ENCODE measurements at places on chromosomes 12 and 14.

GRCh38 chr12:70045514-70045913 lies 197.7 kb upstream of the CNOT2 start:
- no peak for DNase-seq

DNA sequence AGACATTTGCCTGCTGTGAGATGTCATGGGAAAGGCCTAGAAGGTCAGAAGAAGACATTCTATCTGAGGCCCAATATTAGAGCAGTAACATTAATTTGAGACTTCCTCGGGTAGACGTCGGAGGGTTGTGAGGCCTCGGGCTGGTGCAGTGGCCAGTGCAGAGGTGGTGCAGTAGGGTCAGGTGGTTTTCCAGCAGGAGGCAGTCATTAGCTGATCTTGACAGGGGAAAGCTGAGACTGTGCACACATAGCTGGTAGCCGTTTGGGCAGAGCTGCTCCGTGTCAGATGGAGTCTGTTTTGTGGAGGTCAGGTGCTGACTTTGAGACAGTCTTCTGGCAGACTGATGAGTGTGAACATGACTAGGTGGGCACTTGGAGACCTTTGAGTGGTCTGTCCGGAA lies 65.7 kb upstream of the ASPG start:
- DNase-seq, result no peak

DNA sequence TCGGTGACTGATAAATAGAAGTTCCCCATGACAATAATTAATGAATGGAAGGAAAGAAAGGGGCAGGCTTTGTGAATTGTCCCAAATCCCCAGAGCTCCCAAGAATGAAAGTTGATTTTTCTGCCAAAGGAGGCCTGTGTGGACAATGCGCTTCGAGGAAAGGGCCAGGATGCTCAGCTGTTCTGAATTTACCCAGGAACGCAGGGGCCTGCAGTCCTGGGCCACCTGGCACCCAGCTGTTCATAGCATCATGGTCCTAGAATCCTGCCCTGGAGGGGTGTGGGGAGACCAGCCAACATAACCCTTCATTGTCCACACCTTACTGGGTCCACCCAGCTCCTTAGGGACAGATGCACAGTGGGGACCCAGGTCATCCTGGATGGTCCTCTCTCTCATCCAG lies 587.5 kb downstream of the BCL11B start:
- no peak for DNase-seq

DNA sequence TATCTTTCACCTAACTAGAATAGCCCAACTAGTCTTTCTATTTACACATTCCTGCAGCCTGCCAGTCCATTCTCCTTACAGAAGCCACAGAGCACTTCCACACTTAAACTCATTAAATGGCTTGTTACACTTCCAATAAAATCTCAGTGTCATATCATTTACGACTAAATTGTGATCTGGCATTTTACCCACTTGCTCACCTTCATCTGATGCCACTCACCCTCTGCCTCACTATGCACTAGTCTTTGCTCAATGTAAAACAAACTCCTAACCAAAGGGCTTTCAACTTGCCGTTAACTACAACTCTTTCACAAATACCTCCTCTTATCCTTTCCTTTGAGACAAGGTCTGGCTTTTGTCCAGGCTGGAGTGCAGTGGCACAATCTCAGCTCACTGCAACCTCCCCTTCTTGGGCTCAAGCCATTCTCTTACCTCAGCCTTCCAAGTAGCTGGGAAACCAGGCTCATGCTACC lies 24.1 kb downstream of the YAF2 start:
- DNase-seq, result no peak

- no peak for DNase-seq
Observed at GRCh38 chr12:5317556-5317955, 114.4 kb upstream of the NTF3 start.

- DNase-seq, result no peak
Observed at GRCh38 chr12:88428350-88428749, 151.9 kb downstream of the KITLG start.

DNA sequence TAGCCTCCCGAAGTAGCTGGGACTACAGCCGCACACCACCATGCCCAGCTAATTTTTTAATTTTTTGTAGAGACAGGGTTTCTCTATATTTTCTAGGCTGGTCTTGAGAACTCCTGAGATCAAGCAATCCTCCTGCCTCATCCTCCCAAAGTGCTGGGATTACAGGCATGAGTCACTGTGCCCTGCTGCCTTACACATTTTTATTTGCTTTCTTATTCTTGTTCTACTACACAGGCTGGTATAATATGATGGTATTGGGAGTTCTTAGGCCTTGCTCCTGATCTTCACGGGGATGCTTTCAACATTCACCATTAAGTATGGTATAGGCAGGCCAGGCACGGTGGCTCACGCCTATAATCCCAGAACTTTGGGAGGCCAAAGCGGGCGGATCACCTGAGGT lies 21.2 kb downstream of the DGLUCY start:
- DNase-seq, result no peak

DNA sequence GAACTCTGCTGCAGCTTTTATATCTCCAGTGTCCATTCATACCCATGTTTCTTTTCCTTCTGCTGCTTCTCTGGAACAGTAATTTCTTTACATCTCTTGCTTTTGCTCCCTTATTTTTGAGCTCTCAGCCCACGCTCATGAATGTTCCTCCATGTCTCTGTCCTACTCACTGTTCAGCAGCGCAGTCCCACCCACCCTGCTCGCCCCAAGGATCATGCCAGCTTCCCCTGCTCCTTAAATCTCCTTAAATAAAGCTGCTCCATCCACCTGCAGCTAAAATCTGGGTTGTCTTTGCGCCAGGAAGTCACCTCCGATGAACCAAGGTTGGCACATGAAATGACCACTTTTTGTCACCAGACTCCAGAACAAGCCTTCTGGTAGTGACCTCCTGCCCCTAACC lies 201.1 kb upstream of the RGS6 start:
- no peak for DNase-seq

- DNase-seq, result no peak
Observed at GRCh38 chr14:81009346-81009745, 53.9 kb downstream of the TSHR start.

DNA sequence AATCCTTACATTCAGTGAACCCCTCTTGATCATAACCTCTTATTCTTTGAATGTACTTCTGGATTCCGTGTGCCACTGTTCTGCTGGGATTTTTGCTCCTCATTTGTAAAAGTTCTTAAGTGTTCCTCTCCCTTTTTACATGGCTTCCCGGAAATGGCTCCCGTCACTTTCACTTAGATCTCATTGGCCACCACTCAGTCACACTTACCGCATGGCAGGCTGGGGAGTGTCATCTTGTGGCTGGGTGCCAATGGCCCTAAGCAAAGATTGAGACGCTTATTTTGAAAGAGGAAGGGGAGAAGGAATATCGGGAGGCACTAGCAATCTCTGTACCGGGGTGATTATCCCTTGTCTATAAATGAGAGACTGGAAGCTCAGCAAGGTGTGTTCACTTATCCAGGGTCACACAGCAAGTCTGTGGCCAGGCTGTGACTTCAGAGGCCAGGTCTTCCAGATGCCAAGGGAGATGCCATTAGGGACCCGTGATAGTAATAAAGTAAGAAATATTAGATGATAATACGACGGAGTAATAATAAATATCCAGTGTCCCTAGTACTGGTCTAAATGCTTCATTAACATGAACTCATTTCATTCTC lies 68.8 kb downstream of the RNFT2 start:
- no peak for DNase-seq

GRCh38 chr12:88726806-88727720 lies 146.8 kb upstream of the KITLG start:
- no peak for DNase-seq

GRCh38 chr12:96371138-96371789 lies 29.0 kb downstream of the CDK17 start:
- no peak for DNase-seq

- no peak for DNase-seq
Observed at GRCh38 chr14:55131370-55132137, 2.5 kb downstream of the LGALS3 start.

DNA sequence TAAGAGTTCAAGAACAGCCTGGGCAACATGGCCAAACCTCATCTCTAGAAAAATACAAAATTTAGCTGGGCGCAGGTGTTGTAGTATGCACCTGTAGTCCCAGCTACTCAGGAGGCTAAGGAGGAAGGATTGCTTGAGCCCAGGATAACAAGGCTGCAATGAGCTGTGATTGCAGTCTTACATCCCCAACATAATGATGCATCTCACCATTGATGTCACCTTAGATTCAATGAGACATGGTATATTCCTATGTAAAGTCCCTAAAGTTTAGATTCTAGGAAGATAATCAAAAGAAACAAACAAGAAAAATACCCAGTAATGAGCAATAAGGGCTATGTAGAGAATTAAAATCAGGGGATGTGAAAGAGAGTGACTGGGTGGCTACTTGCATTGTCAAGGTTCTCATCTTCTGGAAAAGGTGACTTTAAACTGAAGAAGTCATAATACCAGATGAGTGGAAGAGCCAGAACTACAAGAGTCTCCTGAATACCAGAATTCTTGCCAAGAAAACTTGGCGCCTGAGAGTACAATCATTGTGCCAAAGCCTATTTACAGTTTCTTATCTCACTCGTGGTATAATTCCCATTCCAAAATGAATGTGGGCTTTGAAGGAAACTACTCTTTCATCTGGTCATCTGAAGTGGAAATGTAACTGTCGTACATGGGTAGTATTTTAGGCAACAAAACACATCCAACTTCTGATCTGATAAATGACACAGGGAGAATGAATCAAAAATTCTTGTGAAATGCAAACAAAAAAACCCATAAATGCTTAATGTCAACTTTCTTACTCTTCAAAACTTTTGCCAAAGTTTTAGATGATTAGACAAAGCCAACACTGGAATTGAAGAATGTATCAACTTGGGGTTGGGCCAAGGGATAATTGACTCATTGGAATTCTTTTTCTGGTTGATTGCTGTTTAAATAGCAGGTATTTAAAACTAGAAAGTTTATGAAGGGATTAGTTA lies 81.1 kb upstream of the ST8SIA1 start:
- DNase-seq, result no peak

DNA sequence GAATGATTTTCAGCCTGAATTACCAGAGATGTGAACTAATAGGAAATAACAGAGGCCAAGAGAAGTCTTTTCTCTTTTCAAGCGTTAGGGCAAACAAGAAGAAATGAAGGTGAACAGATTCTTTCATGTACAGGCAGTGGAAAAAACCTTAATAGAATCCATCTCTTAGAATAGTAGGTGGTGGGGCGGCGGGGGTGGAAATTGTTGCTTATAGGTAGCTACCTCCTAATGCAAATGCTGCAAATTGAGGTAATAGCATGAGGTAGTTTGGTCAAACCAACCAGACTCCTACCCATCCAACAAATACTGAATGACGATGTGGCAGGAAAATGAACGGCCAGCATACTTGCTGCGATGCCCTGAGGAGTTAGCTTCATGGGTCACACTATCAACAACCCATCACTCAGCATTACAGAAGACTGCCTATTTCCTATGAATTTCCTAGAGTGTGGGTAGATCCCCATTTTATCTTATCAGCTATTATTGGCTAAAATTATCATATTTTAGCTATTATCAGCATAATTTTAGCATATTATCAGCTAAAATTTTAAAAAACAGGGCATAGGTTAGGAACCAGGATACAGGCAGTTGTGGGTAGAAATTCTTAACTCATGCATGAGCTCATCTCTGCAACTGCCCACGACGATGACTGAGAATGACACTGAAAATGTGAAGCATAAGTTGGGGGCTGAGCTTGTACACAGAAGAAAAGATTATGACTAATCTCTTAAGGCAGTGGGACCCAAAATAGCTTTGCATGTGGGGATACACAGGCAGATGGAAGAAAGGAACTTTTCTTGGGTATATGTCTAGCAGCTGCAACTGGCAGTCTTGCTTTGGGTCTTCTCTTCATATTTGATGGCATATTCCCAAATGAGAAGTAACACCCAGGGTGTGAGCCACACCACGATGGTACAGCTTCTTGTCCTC lies 68.7 kb downstream of the NIN start:
- no peak for DNase-seq

GRCh38 chr12:117072736-117073490 lies 26.3 kb downstream of the TESC start:
- DNase-seq, result no peak

DNA sequence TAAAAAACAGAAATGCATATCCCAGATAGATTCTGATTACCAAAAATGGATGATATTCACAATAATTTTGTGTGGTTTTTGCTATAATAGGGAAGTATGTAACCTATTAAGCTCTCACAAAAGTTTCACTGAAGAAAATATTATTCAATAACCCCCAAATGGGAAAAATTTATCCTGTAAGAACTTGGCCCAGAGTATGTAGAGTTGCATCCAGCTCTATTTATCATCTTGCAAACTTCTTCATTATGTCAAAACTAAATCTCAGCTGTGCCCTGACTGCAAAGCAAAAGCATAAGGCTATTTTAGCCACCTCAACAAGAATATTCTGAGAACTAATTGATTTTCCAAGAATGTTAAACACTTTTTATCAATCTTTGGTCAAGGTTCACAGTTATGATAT lies 199.2 kb downstream of the PAX9 start:
- DNase-seq, result no peak

DNA sequence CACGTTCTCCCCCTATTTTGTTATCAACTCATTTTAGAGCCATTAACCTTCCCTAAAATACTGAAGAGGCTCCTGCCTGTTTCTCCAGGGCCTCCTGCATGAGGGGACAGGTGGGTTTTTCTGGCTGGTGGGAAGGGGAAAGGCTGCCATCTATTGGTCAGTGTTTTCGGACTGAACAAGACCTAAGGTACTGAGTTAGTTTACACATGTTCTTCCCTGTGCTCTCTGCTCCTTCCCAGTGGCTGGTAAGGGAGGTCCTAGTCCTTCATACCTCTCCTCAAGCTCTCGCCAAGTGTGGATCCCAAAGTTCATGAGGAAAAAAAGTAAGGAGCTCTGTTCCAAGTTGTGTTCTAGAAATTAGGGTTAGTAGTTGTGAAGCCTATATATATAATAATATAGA lies 357.5 kb downstream of the FSCB start:
- DNase-seq, result no peak

- DNase-seq, result no peak
Observed at GRCh38 chr12:96271469-96272199, 77.5 kb downstream of the ELK3 start.

- DNase-seq, result no peak
Observed at GRCh38 chr14:93957751-93958566, 18.4 kb downstream of the ASB2 start.

- no peak for DNase-seq
Observed at GRCh38 chr14:102726191-102726949, 50.9 kb upstream of the TRAF3 start.

GRCh38 chr14:72828604-72829003 lies 65.3 kb downstream of the DPF3 start:
- DNase-seq, result no peak

- DNase-seq, result no peak
Observed at GRCh38 chr12:90261283-90261682, 552.6 kb upstream of the ATP2B1 start.

GRCh38 chr12:7693793-7694192 lies 1.8 kb downstream of the GDF3 start:
- DNase-seq, result no peak

DNA sequence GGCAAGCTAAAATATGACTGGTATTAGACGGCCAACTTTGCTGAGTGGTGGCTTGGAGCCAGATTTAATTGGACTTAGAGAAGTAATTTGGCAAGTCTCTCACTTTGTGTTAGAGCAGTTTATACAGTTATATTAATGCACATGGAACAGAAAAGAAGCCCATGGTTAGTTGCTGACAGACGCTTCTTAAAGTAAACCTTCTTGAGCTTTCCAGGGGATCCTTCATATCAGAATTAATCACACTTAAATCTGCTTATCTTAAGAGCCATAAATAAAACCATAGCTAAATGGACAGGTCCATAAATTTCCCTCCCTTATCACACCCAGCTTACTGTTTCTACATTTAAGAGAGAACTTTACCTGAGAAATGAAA lies 9.6 kb downstream of the GSG1 start:
- no peak for DNase-seq

- DNase-seq, result no peak
Observed at GRCh38 chr12:119334430-119335170, at the start of gene CCDC60. TSS of gene CCDC60 (plus strand) at chr12:119334729. CDS start at chr12:119335177, 448 bp downstream.

GRCh38 chr12:66154776-66155175 lies 15.0 kb downstream of the TMBIM4 start:
- DNase-seq, result no peak
